ENCODE measurements at places on chromosomes 16 and 17.

GRCh38 chr17:47776330-47777197 is 43.5 kb downstream of the TBX21 start:
- DNase-seq: peak; percentile 23

DNA sequence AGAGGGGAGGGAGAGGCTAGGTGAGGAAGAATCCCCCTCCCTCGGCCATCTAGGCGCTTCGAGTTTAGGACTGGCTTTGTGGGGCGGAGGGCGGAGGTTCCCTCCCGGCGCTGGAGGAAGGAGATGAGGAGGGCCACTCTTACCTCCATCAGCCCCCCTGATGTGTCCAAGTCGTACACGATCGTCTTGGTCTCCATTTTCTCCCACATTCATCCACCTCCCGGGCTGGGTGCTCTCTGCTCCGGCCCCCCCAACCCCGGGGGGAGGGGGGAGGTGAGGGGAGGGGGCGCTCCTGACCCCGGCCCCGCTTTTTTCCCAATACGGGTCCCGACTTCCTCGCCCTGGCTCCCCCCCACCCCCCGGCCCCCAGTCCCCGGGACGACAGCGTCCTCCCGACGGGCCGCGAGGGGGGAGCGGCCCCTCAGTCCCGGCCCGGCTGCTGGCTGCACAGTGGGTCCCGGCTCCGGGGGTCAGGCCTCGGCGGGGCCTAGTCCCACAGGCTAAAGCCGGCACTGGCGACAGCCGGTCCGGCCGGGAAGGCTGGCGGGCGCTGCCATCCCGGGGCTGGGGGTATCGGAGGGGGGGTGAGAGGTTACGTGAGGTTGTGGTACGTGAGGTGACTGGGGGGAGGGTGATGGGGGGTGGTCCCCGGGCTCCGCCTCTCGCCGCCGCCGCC is 428 bp downstream of the PHF12 start:
- DNase-seq: no peak

DNA sequence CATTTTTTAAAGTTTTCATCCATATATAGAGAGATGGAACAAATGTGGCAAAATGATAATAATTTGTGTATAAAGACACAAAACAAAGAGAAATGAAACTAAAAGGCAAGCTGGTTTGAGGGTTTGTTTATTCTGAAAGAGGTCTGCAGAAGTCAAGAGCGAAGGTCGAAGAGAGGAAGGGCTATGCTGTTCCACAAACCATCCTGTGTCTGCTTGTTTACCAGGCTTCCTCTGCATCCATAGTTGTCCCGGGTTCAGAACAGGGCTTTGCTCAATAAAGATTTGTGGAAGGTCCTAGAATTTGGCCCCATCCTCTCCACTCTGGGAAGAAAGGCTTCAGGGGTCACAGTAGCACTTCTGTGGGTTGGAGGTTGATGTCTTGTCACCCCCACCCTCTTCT is 2.4 kb upstream of the MARVELD3 start:
- no peak for DNase-seq

DNA sequence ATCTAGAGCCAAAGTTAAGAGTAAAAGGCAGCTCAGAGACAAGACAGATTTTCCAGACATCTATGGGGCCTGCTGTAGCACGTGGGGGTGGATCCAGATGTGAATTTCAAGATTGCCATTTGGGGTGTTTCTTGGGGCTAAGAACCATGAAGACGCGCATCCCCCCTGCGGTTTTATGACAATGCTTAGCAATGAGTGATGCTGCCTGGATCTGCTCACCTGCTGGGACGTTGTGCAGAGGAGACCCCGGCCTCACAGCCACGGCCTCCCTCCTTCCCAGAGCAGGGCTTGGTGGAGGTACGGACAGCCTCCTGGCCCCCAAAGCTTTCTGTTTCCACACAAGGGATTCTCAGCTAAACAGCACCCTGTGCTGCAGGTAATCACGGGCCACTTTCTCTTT is 151.5 kb upstream of the DYNLRB2 start:
- DNase-seq: no peak

DNA sequence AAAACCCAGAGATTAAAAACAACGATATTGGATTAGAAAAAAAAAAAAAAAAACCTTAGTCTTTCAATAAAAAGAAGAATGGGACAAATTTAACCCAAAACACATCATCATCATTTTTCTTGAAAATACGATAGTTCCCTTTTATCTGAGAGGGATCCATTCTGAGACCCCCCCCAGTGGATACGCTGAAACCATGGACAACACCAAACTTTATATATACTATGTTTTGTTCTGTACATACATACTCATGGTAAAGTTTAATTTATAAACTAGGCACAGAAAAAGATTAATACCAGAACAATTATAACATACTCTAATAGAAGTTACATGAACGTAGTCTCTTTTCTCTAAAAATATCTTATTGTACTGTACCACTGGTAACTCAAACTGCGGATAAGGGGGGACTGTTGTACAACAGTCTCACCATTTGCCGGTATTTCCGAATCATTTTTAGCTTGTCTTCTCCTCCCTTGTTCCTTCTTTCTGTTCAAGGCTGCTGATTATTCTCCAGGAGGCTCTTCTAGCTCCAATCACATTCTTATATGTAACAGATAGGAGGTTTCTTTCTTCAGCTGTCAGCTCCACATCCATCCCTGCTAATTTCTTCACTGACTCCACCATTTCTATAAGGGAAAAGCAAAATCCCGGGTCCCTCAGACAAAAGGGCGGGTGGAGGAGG is 37.0 kb downstream of the RNF135 start:
- DNase-seq: no peak

GRCh38 chr17:44889003-44889402 is 10.2 kb downstream of the EFTUD2 start:
- no peak for DNase-seq

GRCh38 chr16:4006397-4006999 is 109.7 kb downstream of the ADCY9 start:
- no peak for DNase-seq

DNA sequence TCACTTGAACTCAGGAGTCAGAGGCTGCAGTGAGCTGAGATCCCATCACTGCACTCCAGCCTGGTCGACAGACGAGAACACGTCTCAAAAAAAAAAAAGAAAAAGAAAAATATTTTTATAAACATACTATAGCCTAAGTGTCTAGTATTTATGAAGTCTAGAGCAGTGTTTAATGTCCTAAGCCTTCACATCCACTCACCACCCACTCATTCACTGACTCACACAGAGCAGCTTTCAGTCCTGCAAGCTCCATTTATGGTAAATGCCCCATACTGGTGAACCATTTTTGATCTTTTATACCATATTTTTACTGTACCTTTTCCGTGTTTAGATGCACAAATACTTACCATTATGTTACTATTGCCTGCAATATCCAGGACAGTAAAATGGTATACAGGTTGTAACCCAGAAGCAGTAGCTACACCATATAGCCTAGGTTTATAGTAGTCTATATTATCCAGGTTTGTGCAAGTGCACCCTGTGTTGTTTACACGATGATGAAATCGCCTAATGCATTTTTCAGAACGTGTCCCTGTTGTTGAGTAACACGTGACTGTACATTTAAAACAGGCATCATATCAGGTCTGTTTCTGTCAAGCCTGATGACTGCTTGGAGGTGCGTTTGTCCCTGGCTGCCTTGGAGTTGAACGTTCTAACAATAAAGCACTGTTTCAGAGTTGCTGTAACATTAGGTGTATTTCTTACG is 10.1 kb downstream of the NUDT7 start:
- DNase-seq: no peak

- no peak for DNase-seq
Observed at GRCh38 chr17:40354221-40355122, 10.1 kb downstream of the GJD3 start.

DNA sequence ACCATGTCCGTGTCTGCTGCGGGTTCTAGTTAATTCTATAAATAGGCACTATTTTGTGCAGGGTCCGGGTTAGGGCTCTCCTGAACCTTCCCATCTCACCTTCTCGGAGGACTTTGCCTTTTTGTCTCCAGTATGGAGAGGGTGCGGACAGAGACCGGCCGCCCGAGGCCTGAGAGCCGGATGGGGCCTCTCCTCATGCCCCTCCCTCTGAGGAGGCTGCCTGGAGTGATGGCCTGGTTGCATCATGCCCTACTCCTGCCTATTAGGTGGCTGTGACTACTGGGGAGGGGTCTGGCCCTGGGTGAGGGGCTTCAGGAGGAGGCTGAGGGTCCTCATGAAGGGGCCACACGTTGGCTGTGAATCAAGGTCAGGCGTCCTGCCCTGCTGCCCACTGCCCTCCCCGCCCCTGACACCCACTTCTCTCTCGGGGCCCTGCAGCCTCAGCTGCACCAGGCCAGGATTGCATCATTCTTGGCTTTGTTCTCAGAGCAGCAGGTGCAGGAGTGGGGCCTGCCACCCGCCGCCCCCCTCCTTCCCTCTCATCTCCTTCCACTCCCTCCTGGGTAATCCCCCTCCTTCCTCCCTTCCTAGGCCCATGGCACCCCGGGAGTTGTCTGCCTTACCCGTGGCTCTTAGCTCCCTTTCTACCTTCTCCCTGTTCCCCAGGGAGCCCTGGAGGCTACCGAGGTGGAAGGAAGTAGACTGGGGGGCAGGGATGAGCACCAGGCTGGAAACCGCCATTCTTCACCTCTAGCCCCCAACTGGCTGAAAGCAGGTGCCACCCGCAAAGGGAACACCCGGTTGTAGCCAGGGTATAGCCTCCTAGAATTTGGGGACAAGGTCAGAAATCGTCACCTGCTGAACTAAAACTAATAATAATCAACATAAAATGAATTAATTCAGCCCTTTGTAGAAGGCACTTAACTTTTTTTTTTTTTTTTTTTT is 12.7 kb upstream of the ARHGAP23 start:
- DNase-seq: no peak

DNA sequence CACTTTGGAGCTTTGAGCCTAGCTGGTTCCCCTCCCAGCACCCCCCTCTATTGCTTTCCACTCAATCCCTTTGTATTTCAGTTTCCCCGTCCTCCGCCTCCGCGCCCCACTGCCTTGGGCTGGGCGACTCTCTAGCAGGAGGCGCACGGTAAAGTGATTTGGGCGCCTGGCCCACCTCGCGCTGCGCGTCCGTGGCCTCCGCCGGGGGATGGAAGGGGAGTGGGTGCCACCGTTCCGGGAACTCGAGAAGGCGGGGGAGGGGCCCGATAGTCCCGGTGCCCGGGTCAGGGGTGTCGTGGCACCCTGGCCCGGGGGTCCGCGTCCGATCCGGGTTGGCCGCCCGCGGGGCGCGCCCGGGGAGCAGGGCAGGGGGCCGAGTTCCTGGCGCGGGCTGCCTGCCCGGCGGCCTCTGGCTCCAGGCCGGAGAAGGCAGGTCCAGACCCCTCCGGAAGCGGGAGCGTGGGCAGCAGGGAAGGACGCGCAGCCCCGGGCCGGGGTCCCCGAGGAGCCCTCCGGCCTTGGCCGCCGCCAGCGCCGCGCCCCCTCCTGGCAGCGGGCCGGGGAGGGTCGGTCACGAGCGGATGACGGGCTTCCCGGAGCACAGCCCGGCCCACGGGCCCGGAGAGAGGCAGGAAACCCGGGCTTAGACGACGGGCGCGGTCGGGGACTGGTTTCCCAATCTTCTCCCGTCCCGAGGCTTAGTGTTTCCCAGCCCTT is 15.8 kb downstream of the MEOX1 start:
- no peak for DNase-seq

DNA sequence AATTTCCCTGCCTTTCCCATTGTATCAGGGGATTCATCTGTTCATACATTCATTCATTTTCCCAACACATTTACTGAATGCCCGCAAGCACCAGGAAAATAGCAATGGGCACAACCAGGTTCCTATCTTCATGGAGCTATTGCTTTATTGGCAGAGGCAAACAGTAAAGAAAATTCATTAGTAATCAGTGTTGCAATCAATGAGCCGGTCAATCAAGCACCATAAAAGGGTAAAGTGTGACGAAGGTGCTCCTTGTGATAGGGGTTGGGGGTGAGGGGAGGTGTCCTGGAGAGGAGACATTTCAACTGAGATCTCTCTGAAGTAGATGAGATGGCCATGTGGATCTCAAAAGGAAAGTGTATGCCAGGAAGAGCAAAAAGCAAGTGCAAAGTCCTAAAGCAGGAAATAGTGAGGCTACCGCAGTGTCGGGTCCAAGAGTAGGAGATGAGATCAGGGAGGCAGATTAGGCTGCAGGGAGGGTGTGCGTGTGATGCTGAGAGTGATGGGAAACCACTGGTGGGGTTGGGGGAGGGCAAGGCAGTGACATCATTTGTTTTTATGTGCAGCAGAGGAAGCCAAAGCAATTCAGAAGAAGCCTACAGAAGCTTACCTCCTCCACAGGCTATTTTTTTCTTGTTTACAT is 28.4 kb downstream of the CDH13 start:
- DNase-seq: peak; percentile 55

DNA sequence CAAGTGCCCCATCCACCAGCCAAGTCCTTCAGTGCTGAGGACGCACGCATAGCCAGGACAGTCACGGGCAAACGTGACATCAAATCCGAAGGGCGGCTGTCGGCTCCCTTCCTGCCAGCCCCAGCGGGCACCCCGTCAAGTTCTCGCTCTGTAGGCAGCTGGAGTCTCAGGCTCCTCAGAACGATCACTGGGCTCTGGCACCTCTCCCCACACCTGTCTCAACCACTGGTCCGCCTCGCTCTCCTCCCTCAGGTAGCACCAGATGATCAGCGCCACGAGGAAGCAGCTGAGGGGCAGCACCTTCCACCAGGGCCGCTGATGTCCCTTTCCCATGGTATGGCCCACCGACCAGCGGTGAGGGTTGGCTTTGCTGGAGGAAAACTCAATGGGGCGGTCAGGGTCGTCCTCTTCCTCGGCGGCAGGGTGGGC is 422 bp downstream of the UQCC4 start:
- no peak for DNase-seq

DNA sequence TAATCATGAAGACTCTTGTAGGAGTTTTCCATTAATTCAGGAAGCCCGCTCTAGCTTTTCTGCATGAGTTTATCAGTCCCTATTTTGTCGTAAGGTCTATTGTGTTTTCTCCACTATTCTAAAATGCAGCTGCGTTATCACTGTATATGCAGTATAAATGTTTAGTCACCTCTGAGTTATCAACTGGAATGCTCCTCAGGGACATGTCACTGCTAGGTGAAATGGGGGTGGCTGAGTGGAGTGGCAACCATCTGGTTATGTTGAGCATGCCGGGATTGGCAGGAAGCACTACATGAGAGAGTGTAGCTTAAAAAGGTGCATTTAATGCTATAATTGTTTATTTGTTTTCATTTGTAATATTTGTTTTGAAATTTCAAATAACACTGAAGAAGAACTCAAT is 285.2 kb upstream of the ELAC2 start:
- DNase-seq: no peak

GRCh38 chr17:4544135-4544950 is 10.8 kb downstream of the MYBBP1A start:
- DNase-seq: no peak

- DNase-seq: peak; percentile 44
Observed at GRCh38 chr17:78839762-78840529, 668 bp downstream of the USP36 start.

- peak; percentile 87 for DNase-seq
Observed at GRCh38 chr16:57984443-57985203, 13.7 kb upstream of the CNGB1 start.

DNA sequence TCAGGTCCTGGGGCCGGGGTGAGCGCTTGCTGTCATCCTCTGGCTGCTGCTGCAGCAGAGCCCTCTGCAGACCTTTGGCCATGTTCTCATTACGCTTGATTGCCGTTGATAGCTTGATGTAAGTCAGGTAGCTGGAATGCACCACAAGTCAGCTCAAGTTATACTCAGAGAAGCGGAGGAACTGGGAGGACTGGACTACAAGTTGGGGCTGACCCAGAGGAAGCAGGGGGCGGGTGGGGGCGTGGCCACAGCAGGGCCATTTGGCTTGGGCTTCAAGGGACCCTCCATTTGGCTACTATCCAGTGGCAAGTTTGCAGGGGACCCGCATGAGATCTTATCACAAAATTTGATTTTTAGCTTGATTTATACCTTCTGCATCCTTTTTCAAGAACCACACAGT is 19.0 kb upstream of the EVPL start:
- DNase-seq: no peak
